ENCODE measurements at places on chromosomes 5 and 9.

DNA sequence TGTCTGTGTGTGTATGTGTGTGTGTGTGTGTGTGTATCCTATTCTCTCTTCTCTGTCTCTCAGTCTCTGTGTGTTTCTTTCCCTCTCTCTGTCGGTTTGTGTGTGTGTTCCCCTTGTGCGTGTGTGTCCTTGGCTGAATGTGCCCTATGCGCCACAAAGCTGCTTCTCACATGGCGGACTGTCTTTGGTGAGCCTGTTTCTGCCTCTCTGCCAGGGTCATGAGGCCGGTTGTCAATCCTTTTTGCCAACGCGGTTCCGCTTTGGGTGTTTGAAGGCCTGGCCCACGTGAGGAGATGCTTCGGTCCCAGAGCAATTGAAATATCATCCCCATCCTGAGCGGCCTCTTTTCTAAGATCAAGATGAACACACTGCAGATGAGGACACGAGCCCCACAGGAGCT is 476.0 kb downstream of the SPATA31A7 start:
- DNase-seq, result no peak

DNA sequence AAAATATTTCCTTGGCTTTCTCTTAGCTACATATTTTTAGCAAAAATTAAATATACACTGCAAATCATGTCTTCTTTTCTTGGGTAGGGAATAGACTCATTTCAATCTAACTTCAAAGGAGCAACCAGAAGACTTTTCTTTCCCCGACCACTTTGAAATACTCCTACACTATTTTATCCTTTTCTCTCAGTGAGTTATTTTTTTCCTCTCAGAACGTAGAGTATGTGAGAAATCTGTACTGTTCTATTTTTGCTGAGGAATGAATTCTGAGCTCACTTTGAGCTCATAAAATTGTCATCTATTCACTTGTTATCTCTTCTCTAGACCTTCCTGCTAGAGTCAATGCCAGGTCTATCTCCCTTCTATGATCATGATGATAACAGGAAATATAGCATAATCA is 22.2 kb upstream of the DAPK1 start:
- no peak for DNase-seq

- no peak for DNase-seq
Measured at GRCh38 chr5:1923341-1923740, 40.6 kb upstream of the IRX4 start.

DNA sequence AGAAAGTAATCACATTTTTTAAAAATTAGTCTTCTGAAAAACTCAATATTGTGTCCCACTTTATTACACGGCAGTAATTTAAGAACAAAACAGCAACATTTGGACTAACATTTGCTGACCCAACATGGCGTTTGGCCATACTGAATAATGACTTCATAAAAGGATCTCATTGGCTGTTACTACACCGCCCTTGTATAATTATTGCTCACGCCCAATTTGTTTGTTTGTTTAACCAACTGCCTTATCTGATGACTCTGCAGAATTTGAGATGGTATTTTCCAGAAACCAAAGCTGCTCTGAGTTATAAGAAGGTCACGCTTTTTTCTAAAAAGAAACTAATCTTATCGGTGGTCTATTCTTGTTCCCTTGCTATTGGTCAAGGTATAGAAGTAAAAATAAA is 200.2 kb upstream of the TARS1 start:
- no peak for DNase-seq

Data from activated T-helper 2 cell treated with anti-CD3 and anti-CD28 coated beads, Interferon-gamma antibody, Interleukin-2, Interleukin-4, amounts not matched to agents 10 μg/mL and 5 μg/mL and 100 μg/mL, durations not matched to agents 14 hours and 24 hours and 36 hours (primary cell).